ENCODE measurements at places on chromosomes 5 and 9. TPM values are rescaled to one million over a fixed set of nuclear protein-coding genes. Genes with fewer than 3 reads are reported as not detected.
A peak's percentile ranks its signal among the peaks of the same experiment; 100 is the strongest.

The FANCG gene
- total RNA-seq = 22.7 TPM

The SIT1 gene
- not detected for total RNA-seq

The ZNF883 gene
- total RNA-seq = 7.3 TPM

The RANBP17 gene
- total RNA-seq = 17.5 TPM

The ZNF367 gene
- total RNA-seq = 2.3 TPM

The MTX3 gene
- 12.7 TPM for total RNA-seq

The LIFR gene
- total RNA-seq = 8.1 TPM

The TMC1 gene
- not detected for total RNA-seq

DNA sequence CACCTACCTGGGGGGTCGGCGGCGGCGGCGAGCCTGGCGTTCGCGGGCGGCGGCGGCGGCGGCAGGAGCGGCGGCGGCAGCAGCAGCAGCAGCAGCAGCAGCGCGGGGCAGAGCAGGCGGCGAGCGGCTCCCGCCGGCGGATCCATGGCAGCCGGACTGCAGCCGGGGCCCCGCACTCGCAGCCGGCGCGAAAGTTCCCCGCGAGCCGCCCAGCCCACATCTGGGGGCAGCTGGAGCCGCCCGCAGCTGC, 153 bp downstream of the ADAMTS2 start:
- no peaks in the 10 kb centered on the region for H3K36me3 ChIP-seq
- no peak overlapping the region for H3K4me3 ChIP-seq
- H3K4me1 ChIP-seq = peaks cover 8% of the 10 kb centered on the region
- no peak for DNase-seq
- H3K27ac ChIP-seq = no peak overlapping the region

GRCh38 chr9:131346559-131346958, 47.3 kb upstream of the PRRC2B start:
- H3K27ac ChIP-seq = no peak overlapping the region
- no peak overlapping the region for H3K4me3 ChIP-seq
- DNase-seq = no peak
- H3K4me1 ChIP-seq = peaks cover 7% of the 10 kb centered on the region
- H3K27me3 ChIP-seq = peaks cover 33% of the 10 kb centered on the region
- H3K36me3 ChIP-seq = no peaks in the 10 kb centered on the region

GRCh38 chr5:113804264-113804663, 290.8 kb downstream of the YTHDC2 start:
- no peak for DNase-seq
- no peak overlapping the region for H3K27ac ChIP-seq
- H3K27me3 ChIP-seq = peaks cover 13% of the 10 kb centered on the region
- H3K4me1 ChIP-seq = peaks cover 20% of the 10 kb centered on the region

DNA sequence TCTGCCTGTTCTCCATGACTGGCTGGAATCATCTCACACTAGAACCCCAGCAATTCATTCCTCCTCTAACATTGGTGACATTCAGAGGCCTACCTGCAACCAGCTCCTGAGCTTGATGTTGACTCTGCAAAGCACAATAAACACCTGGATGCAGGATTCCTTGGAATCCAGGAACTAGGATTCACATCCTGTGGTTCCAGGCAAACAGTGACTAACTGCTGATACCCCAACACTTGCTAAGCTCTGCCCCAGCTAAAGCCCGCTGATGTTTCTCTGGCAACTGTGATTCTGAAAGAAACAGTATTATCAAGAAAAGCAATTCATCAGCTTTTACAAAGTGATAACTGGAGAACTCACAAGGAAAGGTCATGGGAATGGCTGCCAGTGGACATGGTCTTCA, 29.2 kb downstream of the SUSD1 start:
- H3K27me3 ChIP-seq = no peaks in the 10 kb centered on the region
- no peak for DNase-seq
- H3K36me3 ChIP-seq = peaks cover 19% of the 10 kb centered on the region
- no peak overlapping the region for H3K27ac ChIP-seq
- H3K4me3 ChIP-seq = no peak overlapping the region
- H3K4me1 ChIP-seq = no peaks in the 10 kb centered on the region

- no peaks in the 10 kb centered on the region for H3K36me3 ChIP-seq
- no peak within 1 kb of the TSS for H3K27ac ChIP-seq
- no peak within 1 kb of the TSS for H3K4me3 ChIP-seq
- no peak for DNase-seq
These were observed at the start of gene ALDOB for GRCh38 chr9:101435601-101436079. Gene ALDOB (minus strand): TSS chr9:101435774. CDS start chr9:101430887, 4,887 bp downstream.

DNA sequence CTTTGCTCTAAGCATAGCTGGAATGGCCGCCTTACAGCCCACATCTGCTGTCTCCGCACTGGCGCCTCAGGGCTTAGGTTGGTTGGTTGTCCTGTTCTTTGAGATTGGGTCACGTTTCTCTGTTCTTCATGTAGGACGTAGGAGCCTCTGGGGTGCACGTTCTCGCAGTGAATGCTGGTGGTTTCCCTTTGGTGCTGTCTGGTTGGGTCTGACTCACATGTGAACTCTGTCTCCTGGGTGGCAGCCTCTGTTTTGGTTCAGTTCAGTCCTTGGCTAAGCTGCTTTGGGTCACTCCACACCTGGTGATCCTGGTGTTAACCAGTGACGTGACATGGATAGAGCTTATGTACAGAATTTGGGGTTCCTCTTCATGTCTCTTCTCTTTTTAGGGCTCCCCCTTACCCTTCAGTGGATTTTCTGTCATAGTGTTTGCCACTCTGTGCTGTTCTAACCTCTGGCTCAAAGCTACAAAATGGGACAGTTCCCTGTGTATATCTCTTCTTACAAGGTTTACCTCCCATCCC, 12.6 kb upstream of the LPCAT1 start:
- H3K36me3 ChIP-seq = peaks cover 3% of the 10 kb centered on the region
- peak overlapping the region; percentile 36 for H3K27ac ChIP-seq
- H3K4me3 ChIP-seq = peak overlapping the region; percentile 30
- H3K4me1 ChIP-seq = peaks cover 15% of the 10 kb centered on the region

DNA sequence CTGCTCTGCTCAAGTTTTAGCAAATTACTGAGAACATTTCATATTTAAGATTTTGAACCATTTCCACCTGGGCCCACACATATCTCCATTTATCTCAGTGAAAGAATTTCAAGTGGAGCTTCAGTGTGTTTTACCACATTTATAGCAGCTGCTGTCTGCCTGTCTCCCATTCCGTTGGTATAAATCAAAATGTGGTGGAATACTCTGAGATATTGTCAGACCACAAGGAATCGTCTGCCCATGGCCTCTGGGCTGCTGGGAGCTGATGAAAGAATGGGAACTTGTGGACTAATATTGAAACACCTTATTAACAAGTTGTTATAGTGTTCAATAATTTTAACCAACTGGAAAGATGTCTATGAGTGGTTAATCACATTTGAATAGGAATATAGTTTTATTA, 33.3 kb downstream of the MAST4 start:
- no peak for DNase-seq
- H3K27ac ChIP-seq = no peak overlapping the region
- H3K4me3 ChIP-seq = no peak overlapping the region
- no peaks in the 10 kb centered on the region for H3K4me1 ChIP-seq
- H3K27me3 ChIP-seq = peaks cover 4% of the 10 kb centered on the region
- H3K36me3 ChIP-seq = no peaks in the 10 kb centered on the region

DNA sequence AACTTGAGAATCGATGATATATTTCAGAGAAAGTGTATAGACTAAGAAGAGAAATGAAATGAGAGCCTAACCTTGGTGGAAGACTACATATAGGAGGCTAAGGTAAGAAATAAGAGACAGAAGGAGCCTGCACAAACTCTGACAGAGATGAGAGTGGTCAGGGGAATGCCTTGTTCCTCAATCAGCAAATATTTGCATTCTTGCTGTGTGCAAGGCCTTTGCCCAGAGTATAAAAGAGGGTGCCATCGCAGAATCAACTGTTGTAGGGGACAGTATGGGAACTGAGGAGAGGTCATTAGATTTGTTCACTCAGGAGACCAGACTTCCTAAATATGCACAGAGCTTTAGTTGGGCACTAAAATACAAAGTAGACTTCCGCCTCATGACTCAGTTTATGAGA, 137.2 kb downstream of the ATG10 start:
- DNase-seq = no peak
- H3K4me1 ChIP-seq = peaks cover 32% of the 10 kb centered on the region
- no peak overlapping the region for H3K4me3 ChIP-seq

GRCh38 chr5:149586708-149587318, 5.5 kb downstream of the ARHGEF37 start:
- H3K4me3 ChIP-seq = no peak overlapping the region
- H3K27ac ChIP-seq = peak overlapping the region; percentile 76
- peaks cover 2% of the 10 kb centered on the region for H3K36me3 ChIP-seq
- DNase-seq = no peak
- peaks cover 40% of the 10 kb centered on the region for H3K4me1 ChIP-seq
- H3K27me3 ChIP-seq = no peaks in the 10 kb centered on the region

- H3K27ac ChIP-seq = no peak overlapping the region
- peaks cover 11% of the 10 kb centered on the region for H3K4me1 ChIP-seq
- H3K4me3 ChIP-seq = no peak overlapping the region
- no peaks in the 10 kb centered on the region for H3K36me3 ChIP-seq
These were observed 87.6 kb upstream of the RPS23 start for GRCh38 chr5:82365744-82366228.

DNA sequence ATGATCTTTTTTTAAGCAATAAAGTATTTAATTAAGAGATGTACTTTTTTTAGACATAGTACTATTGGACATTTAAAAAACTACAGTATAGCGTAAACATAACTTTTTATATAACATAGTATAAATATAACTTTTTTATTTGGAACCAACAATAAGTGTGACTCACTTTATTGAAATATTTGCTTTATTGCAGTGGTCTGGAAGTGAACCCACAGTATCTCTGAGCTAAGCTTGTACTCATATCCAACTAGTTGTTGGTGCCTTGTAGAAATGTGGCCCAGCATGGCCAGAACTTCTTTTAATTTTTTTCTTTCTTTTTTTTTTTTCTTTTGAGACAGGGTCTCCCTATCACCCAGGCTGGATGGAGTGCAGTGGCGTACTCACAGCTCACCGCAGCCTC, 61.5 kb upstream of the GALNT10 start:
- DNase-seq = no peak
- H3K36me3 ChIP-seq = no peaks in the 10 kb centered on the region
- no peaks in the 10 kb centered on the region for H3K4me1 ChIP-seq
- peaks cover 67% of the 10 kb centered on the region for H3K27me3 ChIP-seq

DNA sequence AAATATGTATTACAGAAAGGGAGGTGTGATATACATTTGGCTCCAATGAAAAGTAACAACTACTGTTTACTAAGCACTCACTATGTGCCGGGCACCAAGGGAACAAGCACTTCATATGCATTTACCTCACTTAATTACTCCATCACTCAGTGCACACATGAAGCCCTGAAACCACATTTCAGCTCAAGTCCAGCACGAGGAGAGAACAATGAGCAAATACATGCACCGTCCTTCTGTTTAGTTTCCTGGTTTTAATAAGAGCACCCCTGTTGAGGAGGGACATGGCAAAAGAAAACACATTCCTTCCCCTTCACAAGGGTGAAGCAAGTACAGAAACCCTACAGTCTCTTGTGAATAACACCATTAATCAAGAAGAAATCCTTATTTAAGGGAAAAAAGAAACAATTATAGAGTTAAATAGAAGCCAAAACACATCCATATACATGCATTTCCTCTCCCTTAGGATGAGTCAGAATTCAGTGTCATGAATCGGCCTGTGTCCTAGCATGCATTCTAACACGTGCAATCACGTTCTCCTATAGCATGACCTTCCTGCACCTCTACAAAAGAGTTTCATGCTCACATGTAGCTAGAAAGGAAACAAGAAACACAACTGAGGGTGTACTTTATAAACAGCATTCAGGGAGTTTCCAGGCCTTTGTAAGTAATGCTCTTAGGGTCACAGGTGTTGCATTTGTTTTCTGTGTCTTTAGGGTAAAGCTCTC, 411.6 kb downstream of the BNC2 start:
- H3K36me3 ChIP-seq = peaks cover 4% of the 10 kb centered on the region
- no peak overlapping the region for H3K4me3 ChIP-seq
- H3K4me1 ChIP-seq = peaks cover 22% of the 10 kb centered on the region

DNA sequence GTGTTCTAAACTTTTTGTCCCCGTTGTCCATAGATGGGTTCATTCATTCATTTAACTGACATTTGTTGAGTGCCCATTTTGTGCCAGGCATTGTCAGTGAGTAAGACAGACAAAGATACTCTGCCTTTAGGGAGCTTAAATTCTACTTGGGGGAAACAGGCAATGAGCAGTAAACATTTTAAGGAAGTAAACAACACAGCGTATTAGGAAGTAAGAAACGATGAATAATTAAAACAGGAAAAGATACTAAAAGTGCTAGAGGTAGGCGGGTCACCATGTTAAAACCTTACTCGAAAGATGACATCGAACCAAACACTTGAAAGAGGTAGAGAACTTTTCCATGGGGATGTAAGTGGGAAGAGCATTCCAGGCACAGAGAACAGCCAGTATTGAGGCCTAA, 5.5 kb upstream of the MAML1 start:
- no peak overlapping the region for H3K4me3 ChIP-seq
- no peak for DNase-seq
- no peak overlapping the region for H3K27ac ChIP-seq
- no peaks in the 10 kb centered on the region for H3K27me3 ChIP-seq

DNA sequence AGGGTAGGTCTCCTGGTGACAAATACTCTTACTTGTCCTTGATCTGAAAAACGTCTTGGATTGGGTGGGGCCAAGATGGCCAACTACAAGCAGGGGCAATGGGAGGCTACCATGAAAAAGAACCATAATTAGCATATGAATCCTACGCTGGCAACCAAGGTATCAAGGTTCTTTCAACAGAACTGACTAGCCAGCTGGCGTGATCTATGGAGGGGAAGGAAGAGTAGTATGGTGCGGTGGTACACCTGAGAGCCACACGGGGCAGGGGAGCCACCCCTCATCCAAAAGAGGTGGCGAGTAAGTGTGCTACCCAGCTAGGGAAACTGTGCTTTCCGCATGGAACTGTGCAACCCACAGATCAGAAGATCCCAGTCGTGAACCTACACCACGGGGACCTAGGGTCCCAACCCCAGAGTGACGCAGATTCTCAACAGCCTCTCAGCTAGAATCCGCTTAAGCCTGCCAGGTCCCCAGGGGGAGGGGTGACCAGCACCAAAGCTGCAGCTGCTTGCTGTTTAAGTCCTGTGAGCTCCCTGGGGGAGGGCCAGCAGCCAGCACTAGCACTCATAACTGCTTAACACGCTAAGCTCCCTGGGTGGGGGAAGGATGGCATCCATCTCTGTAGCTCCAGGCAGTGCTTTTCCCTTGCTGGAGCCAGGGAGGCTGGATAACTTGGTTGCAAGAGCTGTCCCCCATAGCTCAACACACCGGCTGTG, 334.8 kb downstream of the FBXL17 start:
- H3K27ac ChIP-seq = no peak overlapping the region
- no peak overlapping the region for H3K4me3 ChIP-seq
- no peaks in the 10 kb centered on the region for H3K27me3 ChIP-seq
- H3K36me3 ChIP-seq = peaks cover 10% of the 10 kb centered on the region
- DNase-seq = no peak

DNA sequence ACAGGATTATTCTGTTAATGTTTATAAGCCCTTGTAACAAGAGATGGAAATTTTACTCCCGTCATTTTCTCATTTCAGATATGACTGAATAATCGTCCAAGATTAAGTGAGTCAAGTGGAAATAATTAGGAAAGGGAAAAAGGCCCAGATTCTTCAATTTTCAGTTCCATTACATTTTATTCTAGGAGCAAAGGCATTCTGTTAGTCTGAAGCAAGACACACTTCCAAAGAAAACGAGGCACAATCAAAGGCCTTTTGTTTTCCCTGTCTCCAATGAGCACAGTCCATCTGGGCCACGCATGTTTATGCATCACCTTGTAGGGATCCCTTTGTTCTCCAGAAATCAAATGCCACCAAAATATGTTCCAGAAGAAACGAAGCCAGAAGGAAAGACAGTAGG, 382.9 kb upstream of the RFX3 start:
- no peak overlapping the region for H3K4me3 ChIP-seq
- peaks cover 34% of the 10 kb centered on the region for H3K4me1 ChIP-seq
- DNase-seq = no peak
